ENCODE measurements at places on chromosomes 1 and 21.

GRCh38 chr1:22792396-22793160 is 81.9 kb downstream of the EPHB2 start:
- DNase-seq = no peak

DNA sequence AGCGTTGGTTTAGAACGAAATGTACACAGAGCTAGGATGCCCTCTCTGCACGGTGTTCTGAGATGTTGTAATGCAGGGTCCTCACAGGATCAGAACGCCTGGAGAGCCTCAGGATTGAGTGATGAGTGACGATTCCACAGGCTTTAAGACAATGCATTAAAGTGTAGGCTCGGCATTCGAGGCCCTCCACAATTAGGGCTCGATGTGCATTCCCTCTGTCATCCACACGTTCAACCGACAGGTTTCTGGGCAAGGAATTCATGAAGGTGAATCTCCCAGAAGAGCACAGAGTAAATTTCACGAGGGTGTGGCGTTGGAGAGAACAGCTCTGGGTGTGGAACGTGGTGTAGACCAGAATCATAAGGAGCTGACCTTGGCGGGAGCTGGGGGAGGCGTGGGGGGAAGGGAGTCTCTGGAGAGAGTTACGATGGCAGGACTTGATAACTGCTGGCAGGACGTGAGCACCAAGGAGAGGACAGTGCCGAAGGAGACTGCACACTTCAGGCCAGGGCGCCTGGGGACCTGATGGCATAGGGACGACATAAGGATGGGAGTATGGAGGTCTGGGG is 51.0 kb upstream of the EFHD2 start:
- no peak for DNase-seq

DNA sequence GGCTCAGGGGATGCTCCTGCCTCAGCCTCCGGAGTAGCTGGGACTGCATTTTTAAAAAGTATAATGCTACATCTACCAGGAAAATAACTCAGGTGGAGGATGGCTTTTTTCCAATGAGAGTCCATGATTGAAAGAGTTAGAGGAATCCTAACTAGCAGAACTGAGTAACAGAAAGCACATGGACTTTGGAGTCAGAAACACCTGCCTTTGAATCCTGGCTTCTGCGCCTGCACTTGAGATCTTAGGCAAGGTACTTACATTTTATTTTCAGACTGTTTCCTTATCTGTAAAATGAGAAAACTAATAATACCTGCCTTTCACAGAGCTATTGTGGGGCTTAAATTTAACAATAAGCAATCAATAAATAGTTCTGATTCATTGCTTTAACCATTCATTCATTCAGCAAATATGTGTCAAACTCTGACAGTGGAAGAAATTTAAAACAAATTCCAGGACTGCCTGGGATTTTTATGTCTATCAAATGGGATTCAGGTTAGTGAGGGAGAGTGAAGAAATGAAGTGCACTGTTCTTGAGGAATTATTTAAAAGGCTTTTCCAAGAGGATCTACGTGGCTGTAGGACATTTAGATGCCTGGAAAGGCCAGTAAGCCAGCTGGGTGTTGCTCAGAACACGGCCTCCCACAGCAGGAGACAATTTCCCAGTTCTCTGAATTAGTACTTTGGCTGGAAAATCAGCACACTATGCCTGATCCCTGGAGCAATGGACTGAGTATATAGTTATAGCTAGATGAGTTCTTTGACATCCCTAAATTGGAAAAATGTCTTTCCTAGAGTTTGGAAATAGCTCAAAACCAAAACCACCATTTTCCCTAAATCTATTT is 12.8 kb upstream of the LBR start:
- DNase-seq = no peak

- DNase-seq = no peak
These were observed 76.9 kb upstream of the CCDC190 start for GRCh38 chr1:162937716-162938395.

GRCh38 chr1:84358695-84359094 is 39.6 kb upstream of the DNASE2B start:
- no peak for DNase-seq
